Fibroblast of lung (primary cell): ENCODE measurements at places on chromosomes 1 and 21.

- no peak for DNase-seq
Measured at GRCh38 chr1:201596101-201596868, 57.4 kb downstream of the NAV1 start.

DNA sequence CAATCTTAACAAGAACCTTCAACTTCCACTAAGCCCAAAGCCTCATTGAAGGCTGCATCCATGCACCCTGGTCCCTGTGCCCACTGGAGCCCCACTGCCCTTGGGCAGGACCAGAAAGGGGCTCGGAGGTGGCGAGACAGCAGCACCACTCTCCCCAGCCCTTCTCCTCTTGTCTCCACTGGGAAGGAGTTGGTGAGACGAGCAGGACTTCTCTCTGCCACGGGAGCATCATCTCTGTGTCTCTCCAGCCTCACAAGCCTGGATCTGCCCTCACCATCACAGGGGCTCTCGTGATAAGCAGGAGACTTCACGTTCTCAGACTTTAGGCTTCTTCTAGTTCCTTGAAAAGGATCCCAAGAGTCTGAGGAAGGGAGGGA is 7.2 kb upstream of the ETV3L start:
- DNase-seq: no peak

DNA sequence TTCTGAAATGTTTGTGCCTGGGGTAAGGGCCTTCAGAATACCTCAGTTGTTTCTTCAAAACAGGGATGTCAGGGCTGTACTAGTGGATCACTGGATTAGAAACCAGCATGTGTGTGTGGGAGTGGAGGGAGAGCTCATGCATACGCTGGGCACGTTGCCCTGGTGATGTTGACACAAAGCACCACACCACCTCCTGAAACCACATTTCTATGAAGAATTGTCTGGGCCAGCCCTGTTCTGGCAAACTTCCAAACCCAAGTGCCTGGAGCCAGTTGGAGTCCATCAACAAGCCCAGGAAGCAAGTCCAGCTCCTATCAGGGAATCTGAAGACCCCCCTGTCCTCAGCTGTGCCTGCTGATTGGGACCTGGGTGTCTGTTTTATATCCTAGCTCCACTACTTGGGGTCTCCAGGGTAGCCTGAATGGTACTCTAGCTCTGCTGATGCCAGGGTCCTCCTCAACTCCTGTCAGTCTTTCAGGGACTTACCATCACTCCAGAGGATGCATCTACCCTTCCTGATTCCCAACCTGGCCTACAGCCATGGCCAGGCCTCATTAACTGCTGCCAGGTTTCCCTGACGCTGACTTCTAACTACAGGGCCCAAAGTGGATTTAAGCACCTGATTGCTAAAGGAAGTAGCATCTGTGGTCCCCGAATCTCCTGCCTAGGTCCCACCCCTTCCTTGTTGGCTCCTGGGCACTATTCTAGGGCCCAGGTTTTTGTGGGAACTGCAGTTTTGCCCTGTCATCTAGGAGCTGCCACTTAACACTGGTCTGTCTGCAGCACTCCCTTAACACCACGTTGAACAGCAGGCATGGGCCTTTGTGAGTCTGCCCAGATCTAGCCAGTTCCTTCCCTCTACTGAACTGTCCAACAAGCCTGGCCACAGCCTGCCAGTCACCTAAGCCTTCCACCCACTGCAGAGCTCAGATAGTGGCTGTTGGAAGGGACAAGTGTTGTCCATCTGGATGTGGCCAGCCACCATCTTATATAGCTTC is 45.5 kb downstream of the LPAR3 start:
- peak; percentile 97 for DNase-seq

GRCh38 chr1:206847337-206847834 is 18.0 kb upstream of the IL20 start:
- no peak for DNase-seq

- no peak for DNase-seq
Measured at GRCh38 chr1:186026946-186027345, 292.8 kb downstream of the HMCN1 start.

DNA sequence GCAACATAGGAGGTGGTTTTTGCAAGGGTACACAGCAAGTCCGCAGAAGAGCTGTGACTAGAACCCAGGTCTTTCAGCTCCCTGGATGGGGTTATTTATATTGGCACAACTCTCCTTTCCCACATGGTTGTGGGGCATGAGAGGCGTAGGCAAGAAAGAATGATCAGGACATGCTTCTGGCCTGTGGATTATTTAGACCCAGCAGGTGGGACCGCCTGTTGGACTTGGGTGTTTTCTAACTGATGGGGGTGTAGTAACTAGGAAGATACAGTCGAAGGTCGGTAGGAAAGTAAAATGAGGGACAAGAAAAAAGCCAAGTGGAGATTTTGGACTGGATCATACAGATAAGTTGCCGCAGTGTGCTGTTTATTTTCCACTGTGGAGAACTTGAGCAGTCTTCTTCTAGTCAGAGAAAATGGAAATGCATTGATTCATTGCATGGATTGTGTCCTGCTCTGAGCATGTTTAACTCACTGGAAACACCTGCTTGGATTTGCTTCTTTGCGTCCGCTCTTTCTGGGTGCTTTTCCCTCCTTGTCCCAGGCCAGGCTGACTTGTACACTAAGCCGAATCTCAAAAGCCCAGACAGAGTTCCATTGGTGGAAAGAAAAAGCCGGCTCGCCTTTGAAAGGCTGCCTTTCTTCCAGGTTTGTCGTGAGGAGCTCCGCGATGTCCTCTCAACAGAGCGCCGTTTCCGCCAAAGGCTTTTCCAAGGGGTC is 592 bp downstream of the CRCT1 start:
- DNase-seq: no peak

DNA sequence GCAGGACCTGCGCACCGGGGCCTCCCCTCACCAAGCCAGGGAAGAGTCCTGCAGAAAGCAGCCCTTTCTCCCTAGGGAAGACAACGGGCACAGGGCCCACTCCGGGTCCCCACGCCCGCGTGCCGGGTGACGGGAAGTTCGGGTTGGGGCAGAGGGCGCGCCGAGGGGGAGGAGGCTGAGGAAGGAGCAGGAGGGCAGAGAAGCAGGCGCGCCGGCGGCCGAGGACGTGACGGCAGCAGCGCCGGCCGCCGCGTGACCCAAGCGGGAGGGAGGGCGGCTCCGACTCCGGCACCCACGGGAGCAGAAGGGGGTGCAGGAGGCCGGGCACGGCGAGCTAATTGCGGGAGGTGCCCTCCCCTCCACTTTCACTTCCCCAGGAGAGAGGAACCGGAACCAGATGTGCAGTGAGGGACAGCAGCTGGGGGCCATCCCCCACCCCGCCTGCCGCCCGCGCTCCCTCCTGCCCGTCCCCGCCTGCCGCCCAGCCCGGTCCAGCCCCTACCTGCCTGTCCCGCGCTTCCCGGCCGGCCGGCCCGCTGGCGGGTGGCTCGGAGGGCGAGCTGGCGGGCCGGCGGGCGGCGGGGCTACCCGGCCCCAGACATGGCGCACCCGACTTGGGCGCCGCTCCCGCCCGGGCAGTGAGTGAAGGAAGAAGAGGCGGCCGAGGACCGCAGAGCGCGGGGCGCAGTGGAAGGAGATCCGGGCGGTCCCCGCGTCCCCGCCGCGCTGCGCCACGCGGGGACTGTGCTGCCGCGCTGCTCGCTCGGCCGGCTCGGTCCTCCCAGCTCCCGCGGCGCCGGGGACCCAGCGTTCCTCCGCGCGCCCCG is 510 bp downstream of the DENND4B start:
- DNase-seq: peak; percentile 70

GRCh38 chr21:26766826-26767325 is 78.3 kb downstream of the ADAMTS1 start:
- DNase-seq: no peak

- peak; percentile 86 for DNase-seq
Measured at GRCh38 chr1:63968663-63969440, 195.0 kb downstream of the ROR1 start.

GRCh38 chr1:115088871-115089419 is 358 bp downstream of the TSPAN2 start:
- DNase-seq: no peak

DNA sequence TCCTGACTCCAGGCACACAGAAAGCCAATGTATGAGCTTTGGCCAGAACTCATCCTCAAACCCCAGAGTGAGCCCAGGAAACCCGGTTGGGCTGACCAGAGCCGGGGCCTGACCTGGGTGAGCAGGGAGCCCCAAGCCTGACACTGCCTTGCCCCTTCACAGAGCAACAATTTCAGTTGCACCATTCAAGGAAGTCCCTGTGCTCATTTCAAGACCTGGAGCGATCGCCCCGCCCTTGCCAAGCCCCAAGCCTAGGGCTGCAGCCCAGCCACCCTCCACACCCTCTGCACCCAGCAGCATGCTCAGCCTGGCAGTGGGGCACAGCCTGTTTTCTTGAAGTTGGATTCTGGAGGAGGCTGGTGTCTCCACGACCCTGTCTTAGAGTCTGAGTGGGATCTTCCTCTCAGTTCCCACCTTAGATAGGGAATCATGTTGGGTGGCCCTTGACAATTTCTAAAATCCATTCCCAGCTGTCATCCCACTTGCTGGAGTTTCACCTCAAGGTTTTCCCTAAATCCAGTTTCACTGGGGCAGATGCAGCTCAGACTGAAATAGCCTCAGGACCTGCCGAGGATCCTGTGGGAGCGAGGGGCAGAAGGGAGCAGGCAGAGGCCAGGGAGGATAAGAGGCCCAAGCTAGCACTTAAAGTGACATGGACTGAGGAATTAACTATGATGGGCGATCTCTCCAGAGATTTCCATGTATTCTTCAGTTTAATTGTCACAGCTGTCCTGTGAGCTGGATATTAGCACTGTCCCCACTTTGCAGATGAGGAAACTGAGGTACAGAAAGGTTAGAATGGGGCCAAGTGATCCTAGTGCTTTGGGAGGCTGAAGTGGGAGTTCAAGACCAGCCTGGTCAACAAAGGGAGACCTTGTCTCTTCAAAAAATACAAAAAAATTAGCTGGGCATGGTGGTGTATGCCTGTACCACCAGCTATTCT is 2.5 kb downstream of the NBL1 start:
- DNase-seq: no peak

- no peak for DNase-seq
Measured at GRCh38 chr1:2943686-2944260, 77.5 kb upstream of the ACTRT2 start.

DNA sequence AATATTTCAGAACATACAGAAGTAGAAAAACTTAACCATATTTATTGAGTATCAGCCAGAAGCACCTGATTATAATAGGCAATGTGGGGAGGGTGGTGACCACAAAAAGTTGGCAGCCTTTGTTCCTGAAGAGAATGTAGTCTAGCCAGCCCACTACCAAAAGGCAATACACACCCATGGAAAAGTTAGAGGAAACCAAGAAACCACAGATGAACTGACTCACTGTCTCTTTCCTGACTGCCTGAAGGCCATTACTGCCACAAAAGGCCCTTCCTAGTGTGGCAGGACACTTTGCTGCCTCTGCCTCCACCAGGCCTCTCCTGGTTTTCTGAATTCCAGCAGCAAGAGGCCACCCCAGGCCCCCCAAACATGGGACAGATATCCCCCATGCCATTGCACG is 14.6 kb upstream of the PROX1 start:
- peak; percentile 50 for DNase-seq

GRCh38 chr1:230265200-230266115 is 160.7 kb downstream of the PGBD5 start:
- no peak for DNase-seq

- no peak for DNase-seq
Measured at GRCh38 chr1:183143576-183144315, 42.3 kb upstream of the LAMC2 start.

DNA sequence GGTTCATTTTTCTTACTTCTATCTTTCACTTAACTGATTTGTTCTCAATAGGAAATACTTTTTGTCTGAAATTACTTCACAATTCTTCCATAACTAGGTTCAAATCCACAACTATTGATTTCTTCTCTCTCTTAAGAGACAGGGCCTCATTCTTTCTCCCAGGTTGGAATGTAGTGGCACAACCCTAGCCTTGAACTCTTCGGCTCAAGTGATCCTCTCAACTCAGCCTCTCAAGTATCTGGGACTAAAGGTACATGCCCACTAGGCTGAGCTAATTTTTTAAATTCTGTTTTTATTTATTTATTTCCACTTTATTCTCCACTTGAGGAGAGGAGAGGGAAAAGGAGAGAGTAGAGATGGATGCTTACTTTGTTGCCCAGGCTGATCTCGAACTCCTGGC is 370.4 kb upstream of the PLXNA2 start:
- no peak for DNase-seq

GRCh38 chr1:29136391-29136915 is 12.8 kb upstream of the TMEM200B start:
- DNase-seq: no peak

DNA sequence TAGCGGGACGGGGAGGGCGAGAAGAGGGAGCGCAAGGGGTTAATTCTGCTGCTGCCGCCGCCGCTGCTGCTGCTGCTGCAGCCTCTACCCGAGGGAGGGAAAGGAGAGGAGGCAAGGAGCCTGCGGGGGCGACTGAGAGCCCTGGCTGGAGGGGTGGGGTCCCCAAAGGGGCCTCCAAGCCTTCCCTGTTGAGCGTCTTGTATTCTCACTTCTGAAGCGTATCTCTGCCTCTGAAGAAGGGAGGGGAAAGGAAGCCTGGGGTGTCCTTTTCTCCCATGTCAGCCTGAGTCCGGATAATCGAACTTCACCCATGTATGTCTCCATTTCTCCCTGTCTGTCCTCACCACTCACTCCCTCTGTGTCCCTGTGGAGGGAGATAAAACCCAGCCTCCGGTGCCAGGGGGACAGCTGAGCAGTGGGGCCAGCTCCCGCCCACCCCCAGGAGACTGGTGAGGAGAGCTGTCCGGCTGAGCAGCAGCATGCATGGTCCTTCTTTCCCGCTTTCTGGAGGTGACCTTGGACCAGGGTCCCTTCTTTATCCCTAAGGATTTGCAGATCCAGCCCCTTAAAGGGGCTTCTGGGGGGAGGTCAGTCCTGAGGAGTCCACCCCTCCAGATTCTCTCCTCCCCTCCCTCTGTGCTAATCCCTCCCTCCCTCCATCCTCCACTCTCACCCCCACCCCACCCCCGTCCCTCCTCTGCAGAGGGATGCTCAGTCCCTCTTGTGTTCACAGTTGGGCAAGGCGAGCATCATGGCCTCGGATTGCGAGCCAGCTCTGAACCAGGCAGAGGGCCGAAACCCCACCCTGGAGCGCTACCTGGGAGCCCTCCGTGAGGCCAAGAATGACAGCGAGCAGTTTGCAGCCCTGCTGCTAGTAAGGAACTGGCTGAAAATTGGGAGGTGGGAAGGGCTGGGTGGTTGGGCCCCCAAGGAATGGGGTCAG is 1.0 kb downstream of the NCDN start:
- DNase-seq: no peak

GRCh38 chr1:18256282-18257235 is 149.0 kb downstream of the IGSF21 start:
- DNase-seq: peak; percentile 2

- peak; percentile 31 for DNase-seq
Measured at GRCh38 chr1:181043025-181043888, 9.5 kb downstream of the MR1 start.

- DNase-seq: peak; percentile 57
Measured at GRCh38 chr1:165717918-165718515, 19.7 kb upstream of the ALDH9A1 start.

GRCh38 chr21:33543505-33544129 is 779 bp downstream of the SON start:
- DNase-seq: no peak

- DNase-seq: no peak
Measured at GRCh38 chr21:34730756-34731445, 62.1 kb downstream of the CLIC6 start.
